ENCODE measurements at places on chromosomes 11 and 22. TPM values are rescaled to one million over a fixed set of nuclear protein-coding genes. Genes with fewer than 3 reads are reported as not detected.

The GDPD4 gene
- not detected for total RNA-seq

The EMID1 gene
- total RNA-seq, result not detected

The ZC3H12C gene
- total RNA-seq, result 12.4 TPM

The MMP3 gene
- total RNA-seq, result 0.06 TPM

The ACCS gene
- total RNA-seq, result 8.5 TPM

The HBE1 gene
- total RNA-seq, result not detected

The OR10A2 gene
- total RNA-seq, result not detected

The IL17REL gene
- not detected for total RNA-seq

The HEPHL1 gene
- not detected for total RNA-seq

The P2RY2 gene
- total RNA-seq, result 1.2 TPM

The GP1BB gene
- total RNA-seq, result 2.1 TPM

The ARL14EP gene
- 18.6 TPM for total RNA-seq

The AIFM3 gene
- total RNA-seq, result 0.53 TPM

The ARHGAP42 gene
- 13.3 TPM for total RNA-seq

The CNGA4 gene
- total RNA-seq, result 0.06 TPM

The DUSP8 gene
- total RNA-seq, result 0.40 TPM

The SCUBE1 gene
- 0.19 TPM for total RNA-seq

The PKDREJ gene
- 0.06 TPM for total RNA-seq

The PDGFD gene
- 1.3 TPM for total RNA-seq

The AGBL2 gene
- total RNA-seq, result 1.6 TPM

The PPME1 gene
- 27.9 TPM for total RNA-seq

The YPEL4 gene
- 0.79 TPM for total RNA-seq

The PATE1 gene
- total RNA-seq, result not detected

The THRSP gene
- total RNA-seq, result not detected
